Activated CD4-positive, alpha-beta memory T cell treated with anti-CD3 and anti-CD28 coated beads for 36 hours (primary cell): ENCODE measurements at places on chromosomes 12 and 14. TPM values are rescaled to one million over a fixed set of nuclear protein-coding genes. Genes with fewer than 3 reads are reported as not detected.

- no peak for DNase-seq
Observed at GRCh38 chr12:52975204-52975603, 26.3 kb downstream of the KRT18 start.

- DNase-seq: no peak
Observed at GRCh38 chr12:123829561-123829960, 67.5 kb downstream of the DNAH10 start.

The STYK1 gene
- not detected for total RNA-seq

DNA sequence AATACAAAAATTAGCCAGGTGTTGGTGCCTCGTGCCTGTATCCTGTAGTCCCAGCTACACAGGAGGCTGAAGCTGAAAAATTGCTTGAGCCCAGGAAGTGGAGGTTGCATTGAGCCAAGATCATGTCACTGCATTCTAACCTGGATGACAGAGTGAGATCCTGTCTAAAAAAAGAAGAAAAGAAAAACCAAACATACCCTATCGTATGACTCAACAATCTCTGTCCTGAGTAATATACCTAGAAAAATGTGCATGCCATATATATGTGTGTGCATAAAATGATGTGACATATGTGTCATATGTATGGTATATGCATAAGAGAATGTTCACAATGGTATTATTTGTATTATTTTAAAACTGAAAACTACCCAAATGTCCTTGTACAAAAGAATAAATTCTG, 261.5 kb upstream of the CLEC14A start:
- no peak for DNase-seq

GRCh38 chr12:19008102-19008501, 121.4 kb upstream of the PLEKHA5 start:
- DNase-seq: no peak

The LRRK2 gene
- 0.21 TPM for total RNA-seq

DNA sequence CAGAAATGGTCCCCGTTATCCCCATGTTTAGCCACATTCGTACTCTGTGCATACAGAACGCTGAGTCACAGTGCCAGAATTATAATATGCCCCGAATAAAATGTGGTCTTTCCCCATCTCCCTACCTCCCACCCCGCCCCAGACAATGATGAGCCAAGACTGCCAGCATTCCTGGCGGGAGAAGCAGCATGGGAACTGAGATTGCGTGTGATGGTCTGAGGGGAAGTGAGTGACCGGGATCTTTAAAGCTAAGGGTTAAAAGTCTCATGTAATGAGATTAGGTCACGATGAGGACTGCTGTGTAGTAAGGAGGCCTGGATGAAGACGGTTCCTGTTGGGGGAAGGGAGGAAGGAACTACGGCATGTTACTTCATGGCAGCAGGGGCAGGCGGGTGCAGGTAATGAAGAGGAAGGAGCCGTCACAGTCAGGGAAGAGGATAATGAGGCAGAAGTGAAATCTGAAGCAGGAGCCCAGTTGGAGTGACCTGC, 243.3 kb upstream of the FKBP4 start:
- no peak for DNase-seq

DNA sequence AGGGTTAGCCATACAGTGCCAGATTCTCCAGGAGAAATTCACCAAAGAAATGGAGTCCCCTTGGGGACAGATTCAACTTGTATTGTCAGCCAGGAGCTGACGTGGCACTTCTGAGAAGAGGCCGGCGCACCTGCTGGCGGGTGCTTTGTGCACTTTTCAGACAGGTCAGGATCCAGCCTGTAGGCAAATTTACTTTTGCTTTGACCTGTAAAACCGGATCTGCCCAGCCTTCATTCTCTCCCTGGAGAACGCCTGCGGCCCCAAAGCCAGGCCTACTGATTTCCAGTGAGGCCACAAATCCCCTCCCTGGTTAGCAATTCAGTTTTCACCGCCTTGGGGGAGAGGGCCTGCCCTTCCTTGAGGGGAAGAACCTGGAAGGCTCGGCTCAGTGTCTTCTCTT, 17.4 kb downstream of the P2RX4 start:
- peak; percentile 36 for DNase-seq

- no peak for DNase-seq
Observed at GRCh38 chr14:88868558-88869159, 44.2 kb downstream of the TTC8 start.

The ADSS1 gene
- total RNA-seq: 3.3 TPM

The TRHDE gene
- not detected for total RNA-seq

DNA sequence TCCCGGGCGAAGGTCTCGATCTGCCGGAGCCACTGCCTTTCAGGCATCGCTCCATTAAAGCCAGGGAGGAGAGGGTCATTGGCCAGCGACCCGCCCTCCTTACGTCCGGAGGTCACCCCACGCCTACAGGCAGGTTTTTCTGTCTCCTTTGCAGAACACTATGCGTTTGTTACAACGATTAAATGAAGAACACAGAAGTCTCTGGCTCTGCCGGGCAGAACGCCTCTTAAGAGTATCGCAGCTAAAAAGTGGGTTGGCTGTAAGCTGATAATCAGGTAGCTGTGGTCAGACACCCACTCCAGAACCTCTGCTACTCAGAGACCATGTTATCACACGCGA, 15.0 kb downstream of the OTX2 start:
- no peak for DNase-seq

DNA sequence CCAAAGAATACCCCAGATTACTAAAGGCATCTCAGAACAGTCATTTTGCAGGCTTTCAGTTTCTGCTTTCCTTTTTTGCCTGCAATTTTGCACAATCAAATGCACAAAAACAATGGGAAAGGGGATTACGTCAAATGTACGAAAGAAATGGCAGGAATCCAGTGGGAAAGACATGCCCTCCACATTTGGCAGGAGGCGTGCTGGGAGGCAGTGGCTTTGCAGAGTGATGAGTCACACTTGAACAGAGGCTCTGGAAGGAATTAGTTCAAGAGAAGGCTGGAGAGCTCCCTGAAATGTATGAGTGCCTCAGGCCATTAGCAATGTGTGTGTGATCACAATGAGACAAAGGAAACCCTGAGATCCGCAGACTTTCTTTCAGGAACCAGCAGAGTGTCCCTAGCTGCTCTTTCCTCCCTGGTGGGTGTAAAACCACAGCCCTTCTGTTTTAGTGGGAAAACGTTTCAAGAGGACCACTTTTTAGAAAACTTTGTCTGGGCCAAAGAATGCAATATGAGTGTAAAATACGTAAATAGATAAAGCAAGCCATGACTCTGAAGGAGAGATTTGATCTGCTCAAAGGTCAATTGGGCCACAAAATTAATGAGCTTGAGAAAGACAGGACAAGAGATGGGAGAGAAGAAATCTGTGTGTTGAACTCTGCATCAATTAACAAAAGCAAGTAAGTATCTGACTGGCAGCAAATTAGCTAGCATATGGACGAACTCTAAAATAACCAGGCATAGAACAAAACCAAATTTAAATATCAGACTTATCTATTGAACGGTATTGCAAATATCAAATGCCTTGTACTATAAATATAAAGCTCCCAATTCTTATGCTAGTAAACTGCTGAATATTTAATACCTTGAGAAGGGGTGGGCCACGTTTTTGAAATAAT, 155.4 kb upstream of the PDE3A start:
- no peak for DNase-seq

DNA sequence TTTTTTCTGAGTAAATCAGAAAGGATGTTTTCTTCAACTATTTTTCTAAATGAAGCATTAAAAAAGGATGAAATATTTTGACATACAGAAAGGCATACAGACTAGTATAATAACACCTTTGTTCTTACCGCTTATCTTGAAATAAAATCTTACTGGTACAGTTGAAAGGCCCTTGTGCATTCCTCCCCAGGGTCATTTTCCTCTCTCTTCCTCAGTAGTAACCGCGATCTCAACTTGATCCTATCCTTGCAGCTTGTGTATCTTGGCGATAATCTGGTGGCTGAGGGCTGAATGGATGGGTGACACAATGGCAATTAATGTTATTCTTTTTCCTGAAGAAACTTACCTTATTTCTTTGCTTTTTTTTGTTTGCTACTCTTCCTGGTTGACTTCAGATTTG, 18.5 kb downstream of the GAS2L3 start:
- DNase-seq: no peak
